ENCODE measurements at places on chromosomes 12 and 14.

DNA sequence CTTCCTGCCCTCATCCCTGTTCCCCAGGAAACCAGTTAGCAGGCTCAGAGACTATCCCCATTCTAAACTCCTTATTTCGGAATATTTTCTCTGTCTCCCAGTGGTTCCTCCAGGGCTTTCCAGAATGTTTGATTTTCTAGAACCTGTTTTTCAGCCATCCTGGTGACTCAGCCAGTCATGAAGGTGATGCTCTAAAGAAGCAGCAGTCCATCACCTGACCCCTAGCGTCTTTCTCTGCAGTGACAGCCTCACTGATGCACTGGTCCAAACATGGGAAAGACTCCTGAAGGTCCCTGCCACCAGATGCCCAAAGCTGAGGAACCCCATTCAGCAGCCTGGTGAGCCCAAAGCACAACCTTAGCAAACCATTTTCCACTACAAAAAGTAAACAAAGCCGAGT lies 212.6 kb downstream of the PHETA1 start:
- DNase-seq: no peak

GRCh38 chr12:52203079-52203921 lies 11.5 kb upstream of the KRT80 start:
- DNase-seq: no peak

DNA sequence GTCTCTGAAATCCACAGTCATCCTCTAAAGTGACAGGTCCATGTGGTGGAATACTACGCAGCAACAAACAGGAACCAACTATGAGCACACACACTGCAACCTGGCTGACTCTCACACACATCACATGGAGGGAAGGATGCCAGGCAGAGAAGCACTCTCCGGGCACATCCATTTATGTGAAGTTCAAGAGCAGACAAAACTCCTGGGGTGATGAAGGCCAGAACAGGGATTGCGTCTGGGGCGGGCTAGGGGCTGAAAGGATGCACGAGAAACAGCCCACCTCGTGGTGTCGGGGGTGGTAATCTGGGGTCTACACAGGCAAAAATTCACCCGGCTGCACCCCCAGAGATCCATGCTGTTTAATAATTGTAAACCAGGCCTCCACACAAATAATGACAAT lies 100.2 kb downstream of the DICER1 start:
- DNase-seq: no peak

GRCh38 chr12:99223579-99223978 lies 424.0 kb upstream of the GARIN6 start:
- no peak for DNase-seq

DNA sequence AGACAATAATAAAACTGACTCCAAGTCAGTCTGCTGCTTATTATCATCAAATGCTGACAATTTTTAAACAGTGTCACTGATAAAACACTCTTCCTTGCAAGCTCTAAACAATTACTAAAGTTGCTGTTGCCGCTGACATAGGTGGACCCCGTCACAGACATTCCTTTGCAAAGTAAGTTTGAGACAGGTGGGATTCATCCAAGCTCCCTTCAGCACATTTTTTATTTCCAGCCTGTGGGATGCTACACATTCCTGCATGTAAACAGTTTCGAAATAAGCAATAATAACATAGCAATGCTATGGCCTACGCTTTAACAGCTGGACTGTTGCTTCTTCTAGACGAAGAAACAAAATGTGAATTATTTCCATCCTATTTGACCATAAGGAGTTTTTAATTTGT lies 85.4 kb upstream of the HIF1A start:
- DNase-seq: no peak

- DNase-seq: no peak
Measured at GRCh38 chr14:22185191-22185590, 403.8 kb downstream of the DAD1 start.

DNA sequence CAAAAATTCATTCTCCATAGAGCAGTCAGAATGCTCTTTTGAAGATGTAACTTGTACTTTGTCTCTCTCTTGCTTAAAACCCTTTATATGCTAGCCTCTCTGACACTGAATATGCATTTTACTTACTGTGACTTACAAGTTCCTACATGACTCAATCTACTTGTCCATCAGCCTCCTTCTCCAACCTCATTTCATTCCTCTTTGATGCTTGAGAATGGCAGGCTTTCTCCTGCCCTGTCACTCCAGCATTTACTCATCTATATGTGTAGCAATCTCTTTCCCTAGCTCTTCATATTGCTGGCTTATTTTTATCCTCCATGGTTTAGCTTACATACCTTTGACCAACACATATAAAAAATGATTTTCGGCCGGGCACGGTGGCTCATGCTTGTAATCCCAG lies 561.9 kb downstream of the CCER1 start:
- DNase-seq: no peak
